NCI-H524 (cell line): ENCODE measurements at places on chromosomes 2 and 18.
A peak's percentile ranks its signal among the peaks of the same experiment; 100 is the strongest.

- no peak for DNase-seq
Measured at GRCh38 chr2:218331745-218332144, 24.9 kb upstream of the CATIP start.

DNA sequence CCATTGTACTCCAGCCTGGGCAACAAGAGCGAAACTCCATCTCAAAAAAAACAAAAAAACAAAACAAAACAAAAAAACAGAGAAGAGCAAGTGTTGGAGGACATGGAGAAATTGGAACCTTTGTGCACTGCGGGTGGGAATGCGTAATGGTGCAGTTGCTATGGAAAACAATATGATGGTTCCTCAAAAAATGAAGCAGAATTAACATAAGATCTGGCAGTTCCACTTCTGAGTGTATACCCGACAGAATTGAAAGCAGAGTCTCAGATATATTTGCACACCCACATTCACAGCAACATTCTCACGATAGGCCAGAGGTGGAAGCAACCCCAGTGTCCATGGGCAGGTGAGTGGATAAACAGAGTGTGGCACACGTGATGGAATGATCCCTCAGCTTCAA, 11.0 kb upstream of the RALB start:
- DNase-seq, result no peak

DNA sequence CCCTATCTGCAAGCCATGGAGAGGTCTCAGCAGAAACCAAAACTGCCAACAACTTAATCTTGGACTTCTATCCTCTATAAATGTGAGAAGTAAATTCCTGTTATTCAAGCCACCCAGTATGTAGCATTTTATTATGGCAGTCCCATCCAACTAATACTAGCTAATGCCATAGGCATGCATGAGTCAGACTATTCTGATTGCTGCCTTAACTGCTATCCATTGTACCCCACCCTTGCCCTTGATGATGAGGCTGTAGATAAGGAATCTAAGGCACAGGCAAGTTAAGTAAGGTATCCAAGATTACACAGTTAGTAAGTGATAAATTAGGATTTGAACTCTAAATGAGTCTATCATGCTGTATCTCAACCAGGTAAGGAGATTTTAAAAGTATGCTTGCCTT, 223.0 kb downstream of the UBE2E3 start:
- no peak for DNase-seq

GRCh38 chr2:170680172-170680941, 34.8 kb upstream of the SP5 start:
- peak; percentile 89 for DNase-seq

DNA sequence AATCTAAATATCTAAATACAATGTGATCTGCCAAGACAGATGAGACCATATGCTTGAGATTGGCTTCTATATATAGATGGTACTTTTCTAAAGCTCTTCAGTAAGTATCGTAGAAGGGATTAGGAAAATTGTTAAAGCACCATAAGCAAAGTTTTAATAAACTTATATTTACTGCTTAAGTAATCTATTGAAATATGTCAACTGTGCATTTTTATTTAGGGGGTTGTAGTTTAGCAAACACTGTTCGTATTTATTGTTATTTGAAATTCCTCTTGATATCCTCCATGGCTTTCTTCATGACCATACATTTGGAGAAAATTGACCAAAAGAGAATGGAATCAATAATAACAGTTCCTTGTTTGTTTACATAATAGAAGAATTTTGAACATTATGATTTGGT, 102.7 kb downstream of the MIB1 start:
- DNase-seq, result no peak

- DNase-seq, result no peak
Measured at GRCh38 chr18:4264347-4264791, 190.7 kb downstream of the DLGAP1 start.

GRCh38 chr18:52433797-52434196, 93.8 kb downstream of the DCC start:
- no peak for DNase-seq

- no peak for DNase-seq
Measured at GRCh38 chr2:102094917-102095316, 47.6 kb upstream of the IL1R1 start.
